NCI-H2081 treated with DMSO at 0.1 percent for 48 hours (cell line): ENCODE measurements at places on chromosomes 6 and 20.

DNA sequence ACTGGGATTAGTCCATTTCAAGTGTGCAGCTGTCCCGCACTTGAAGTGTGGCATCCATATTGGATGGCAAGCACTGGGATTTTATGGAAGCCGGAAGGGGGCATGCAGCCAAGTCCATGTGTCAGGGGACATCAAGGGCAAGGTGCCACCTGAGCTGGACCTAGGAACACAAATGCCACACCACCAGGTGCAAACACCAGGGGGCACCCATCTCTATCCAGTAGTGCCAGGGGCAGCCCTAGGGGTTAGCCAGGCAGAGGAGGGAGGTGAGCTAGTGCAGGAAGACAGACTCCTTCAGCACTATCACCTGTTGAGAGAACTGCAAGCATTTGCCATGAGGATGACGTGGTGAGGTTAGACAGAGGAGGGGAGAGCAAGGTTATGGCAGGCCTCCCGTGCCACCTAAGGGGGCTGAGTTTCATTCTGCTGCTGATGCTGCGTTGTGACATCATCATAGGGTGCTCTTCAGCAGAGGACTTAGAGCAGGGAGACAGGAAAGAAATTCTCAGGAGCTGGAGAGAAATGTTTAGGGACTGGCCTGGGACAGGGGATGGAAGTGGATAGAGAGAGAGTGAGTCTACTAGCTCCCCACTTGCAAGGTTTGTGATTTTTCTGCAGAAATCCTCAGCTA lies 192.6 kb upstream of the SLC24A3 start:
- DNase-seq, result no peak

GRCh38 chr6:87710090-87710489 lies 8.1 kb upstream of the AKIRIN2 start:
- DNase-seq, result no peak

- no peak for DNase-seq
Observed at GRCh38 chr6:135411339-135411738, 86.2 kb downstream of the AHI1 start.

GRCh38 chr20:17083738-17084137 lies 143.1 kb upstream of the PCSK2 start:
- DNase-seq, result no peak

DNA sequence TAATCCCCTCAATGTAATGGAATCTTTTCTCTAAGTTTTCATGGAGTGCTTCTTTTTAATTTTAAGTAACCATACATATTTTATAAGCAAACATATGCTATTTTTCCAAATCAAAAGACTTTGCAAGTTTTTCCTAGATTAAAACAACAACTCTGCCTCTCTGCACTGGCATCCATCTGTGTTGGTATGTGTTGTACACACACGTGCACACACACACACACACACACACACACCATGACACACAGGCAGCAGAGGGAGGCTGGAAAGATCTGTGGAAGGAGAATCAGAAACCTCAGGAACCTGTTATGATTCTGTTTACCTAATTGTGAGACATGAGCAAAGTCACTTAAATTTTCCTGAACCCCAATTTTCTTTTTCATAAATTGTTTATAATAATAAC lies 295.0 kb upstream of the PRDM1 start:
- no peak for DNase-seq

- no peak for DNase-seq
Observed at GRCh38 chr6:7703148-7703680, 22.7 kb upstream of the BMP6 start.

- DNase-seq, result no peak
Observed at GRCh38 chr6:33289784-33290315, 449 bp downstream of the PFDN6 start.

GRCh38 chr6:75418233-75418632 lies 75.4 kb downstream of the FILIP1 start:
- DNase-seq, result peak; percentile 27

DNA sequence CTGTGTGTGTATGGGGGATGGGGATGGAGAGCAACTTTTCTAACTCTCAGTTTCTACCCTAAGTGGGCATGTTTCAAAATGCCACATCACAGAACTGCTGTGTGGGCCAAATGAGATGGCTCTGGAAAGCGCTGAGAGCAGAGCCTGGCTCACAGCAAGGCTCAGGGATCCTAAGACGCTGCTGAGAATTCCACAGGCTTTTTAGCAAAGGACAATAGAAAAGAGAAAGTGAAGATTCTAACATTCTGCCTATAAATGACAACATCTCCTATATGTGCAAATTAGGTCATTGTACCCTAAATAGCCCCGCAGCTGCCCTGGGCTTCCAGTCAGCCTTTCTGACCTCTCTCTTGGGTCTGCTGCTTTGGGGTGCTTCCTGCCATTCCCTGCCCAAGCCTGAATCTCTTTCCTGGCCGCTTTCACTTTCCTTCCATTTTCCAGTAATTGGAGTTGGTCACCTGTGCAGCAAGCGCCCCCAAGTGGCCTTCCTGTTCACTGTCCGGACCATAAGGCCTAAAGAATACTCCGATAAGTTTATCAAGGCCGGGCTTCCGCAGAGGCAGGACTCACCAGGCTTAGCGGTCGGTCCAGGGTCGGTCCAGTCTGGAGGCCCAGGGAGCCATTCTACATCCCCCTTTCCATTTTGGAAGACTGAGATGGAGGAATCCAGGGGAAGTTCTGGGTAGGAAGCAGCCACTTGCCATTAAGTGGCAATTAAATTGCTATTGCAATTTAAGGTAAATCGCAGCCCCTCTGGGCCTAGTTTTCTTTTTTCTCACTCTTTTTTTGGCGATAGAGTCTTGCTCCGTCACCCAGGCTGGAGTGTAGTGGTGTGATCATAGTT lies 6.7 kb upstream of the DDR1 start:
- DNase-seq, result peak; percentile 36

- DNase-seq, result no peak
Observed at GRCh38 chr6:89270951-89271721, 44.0 kb downstream of the GABRR2 start.

- no peak for DNase-seq
Observed at GRCh38 chr6:10951675-10952282, 64.9 kb downstream of the SYCP2L start.

GRCh38 chr20:24531202-24531601 lies 61.8 kb downstream of the SYNDIG1 start:
- no peak for DNase-seq

DNA sequence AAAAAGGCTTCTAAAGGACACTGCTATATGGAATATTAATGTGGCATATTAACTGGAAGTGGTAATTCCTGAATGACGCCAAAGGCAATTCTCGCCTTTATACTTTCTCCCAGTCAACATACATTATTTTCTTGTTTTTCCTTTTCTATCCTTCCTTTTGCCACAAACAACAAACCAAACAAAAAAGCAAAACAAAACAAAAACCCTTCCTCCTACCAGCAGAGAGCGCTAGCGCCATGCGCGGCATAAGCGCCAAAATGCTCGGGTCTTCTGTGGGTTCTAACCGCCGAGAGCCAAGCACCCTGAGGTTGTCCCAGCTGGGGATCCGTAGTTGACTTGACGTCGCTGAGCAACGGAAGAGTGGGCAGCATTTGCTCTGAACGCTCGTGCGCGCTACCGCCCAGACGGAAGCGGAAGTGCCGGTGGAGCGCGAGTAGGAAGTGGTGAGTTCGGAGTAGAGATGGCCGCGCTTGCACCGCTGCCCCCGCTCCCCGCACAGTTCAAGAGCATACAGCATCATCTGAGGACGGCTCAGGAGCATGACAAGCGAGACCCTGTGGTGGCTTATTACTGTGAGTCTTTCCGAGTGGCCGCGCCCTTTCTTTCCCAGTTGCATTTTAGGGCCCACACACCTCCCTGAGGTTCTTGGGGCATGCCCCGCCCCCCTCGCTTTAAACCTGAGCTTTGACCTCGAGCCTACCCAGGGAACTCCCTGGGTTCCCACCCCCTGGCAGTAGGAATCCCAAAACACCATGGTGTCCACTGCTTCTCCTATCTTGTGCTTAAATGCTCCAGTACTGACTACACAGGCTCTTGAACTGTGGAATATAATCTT lies at the start of the genes NMBR and VTA1:
Gene NMBR, minus strand, starts transcription at position 295 of the 835 bp plus-strand sequence. CDS start 58,464 bp downstream, outside the sequence.
Gene VTA1, plus strand, starts transcription at position 436 of the 835 bp plus-strand sequence. Its CDS starts 25 bp downstream, at position 461.
- peak; percentile 82 for DNase-seq

DNA sequence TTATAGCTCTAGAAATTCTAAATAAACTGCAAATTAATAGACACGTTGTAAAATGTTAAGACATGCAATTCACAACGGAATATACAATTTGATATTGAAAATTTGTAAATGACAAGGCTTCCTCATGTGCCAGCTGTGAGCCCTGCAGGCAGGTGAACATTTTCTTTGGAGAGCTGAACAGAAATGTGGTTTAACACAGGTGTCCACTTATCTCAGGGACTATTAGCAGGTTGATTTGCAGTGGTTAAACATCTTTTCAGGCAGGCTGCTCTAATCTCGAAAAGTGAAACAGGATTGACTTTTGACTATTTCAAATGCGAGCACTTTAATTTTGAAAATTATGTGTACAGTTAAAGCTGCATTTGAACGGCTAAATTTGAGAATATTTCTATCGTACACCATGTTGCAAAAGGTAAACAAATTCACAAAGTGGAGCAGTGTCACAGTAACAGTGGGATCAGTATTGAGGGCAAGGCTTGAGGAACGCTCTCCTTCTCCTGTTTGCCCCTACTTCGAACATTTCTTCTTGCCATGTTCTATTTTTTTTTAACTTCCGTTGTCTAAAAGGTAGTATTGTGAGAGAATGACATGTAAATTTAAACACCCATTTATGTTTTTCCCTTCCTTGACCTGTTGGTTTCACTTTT lies 210.8 kb downstream of the CDKAL1 start:
- DNase-seq, result peak; percentile 19

DNA sequence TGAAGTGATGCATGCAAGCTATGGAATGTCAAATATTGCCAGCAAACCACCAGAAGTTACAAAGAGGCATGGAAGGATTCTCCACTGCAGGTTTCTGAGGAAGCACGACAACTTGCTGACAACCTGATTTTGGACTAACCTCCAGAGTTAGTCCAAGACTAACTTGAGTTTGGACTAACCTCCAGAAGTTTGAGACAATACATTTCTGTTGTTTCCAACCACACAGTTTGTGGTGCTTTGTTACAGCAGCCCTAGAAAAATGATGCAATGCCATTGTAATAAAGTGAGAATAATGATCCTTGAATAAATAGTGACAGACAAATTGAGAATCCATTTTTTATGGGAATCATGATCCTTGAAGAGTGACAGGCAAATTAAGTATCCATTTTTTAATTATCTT lies 169.9 kb upstream of the HDDC2 start:
- no peak for DNase-seq

- no peak for DNase-seq
Observed at GRCh38 chr6:90271831-90272230, 24.8 kb downstream of the BACH2 start.

DNA sequence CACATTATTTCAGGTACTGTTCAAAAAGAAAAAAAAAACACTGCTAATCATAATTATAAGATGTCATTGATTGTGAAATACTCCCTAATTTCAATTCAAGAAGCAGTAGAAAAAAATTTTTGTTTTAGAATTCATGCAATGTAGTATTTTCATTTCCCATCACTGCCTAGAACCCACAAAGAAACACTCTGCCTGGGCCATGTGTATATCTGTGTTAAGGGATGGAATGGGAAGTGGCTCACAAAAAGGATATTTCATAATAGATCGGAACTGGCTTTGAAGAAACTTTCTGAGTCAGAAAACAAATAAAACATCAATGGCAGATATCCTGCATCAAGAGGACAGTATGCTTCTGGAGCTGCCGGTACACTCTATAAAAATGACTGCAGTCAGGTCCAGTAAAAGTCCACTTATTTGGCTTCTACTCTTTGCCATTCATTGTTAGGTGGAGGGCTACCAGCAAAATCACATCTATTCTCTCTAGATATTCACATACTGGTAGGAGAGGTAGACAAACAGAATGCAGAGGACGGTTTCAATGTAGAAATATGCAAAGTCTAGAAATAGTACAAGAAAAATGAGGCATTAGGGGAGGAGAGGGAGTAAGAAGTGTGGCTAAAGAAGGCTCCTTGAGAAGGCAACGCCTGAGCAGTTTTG lies 135.0 kb upstream of the TNFAIP3 start:
- DNase-seq, result no peak

DNA sequence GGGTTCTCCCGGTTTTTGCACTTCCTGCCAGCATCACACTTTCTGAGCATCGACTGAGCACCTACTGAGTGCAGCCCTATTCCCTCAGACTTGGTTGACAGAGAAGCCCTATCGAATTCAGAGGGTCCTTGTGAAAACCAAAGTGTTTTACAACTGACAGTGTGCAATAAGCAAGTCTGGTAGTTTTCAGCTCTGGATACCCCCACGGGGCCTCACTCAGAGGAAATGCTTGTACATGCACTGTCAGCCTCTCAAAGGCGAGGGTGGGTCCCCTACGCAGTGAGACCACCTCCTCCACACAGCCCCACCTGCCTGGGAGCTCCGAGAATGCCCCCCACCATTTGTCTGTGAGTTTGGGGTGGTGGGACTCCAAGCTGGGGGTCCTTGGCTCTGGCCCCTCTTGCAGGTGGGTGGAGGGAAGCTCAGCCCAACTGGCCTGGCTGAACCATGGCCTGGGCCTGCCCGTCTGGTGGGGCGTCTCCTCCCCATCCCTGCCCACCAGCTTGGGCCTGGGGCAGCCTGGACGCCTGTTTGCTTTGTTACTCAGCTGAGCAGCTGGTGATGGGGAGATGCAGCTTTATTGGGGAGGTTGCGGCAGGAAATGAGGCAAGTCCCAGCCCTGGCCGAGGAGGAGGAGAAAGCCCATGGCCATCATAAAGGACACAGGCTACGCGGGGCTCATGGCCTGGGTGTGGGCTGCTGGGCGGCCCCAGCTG lies 1.7 kb downstream of the SPDEF start:
- no peak for DNase-seq

DNA sequence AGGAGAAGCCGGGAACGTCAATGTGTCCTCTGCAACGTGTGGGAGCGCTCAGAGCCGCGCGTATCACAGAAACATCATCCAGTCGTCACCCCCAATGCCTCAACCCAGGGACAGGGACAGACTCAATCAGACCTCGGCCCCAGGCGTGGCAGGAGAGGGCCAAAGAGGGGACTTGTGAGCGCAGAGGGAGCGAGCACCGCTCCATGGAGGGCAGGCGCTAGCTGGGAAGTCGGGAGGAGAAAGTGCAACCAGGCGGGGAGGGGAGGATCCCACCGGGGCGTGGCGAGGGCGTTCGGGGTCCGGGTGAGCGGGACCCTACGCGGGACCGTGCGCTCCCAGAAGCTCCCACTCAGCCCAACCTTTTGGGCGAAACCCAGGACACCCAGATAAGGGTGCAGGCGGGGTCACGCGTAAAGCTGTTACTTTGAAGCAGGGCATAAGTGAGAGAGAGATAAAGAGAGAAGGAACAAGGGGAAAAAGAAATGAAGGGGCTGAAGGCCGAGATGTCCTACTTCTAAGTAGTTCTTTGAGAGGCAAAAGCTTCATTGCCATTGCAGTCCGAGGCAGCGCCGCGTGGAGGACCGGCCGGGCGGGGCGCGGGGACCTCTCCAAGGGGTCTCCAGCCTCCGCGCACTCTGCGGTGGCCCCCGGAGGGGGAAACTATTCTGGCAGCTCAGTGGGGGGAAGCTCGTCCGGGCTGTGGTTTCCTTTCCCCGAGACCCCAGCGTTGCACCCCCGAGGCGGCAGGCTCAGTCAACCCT lies 862 bp upstream of the SOBP start:
- DNase-seq, result no peak
